RKO (cell line): ENCODE measurements at places on chromosomes 2 and 18.

DNA sequence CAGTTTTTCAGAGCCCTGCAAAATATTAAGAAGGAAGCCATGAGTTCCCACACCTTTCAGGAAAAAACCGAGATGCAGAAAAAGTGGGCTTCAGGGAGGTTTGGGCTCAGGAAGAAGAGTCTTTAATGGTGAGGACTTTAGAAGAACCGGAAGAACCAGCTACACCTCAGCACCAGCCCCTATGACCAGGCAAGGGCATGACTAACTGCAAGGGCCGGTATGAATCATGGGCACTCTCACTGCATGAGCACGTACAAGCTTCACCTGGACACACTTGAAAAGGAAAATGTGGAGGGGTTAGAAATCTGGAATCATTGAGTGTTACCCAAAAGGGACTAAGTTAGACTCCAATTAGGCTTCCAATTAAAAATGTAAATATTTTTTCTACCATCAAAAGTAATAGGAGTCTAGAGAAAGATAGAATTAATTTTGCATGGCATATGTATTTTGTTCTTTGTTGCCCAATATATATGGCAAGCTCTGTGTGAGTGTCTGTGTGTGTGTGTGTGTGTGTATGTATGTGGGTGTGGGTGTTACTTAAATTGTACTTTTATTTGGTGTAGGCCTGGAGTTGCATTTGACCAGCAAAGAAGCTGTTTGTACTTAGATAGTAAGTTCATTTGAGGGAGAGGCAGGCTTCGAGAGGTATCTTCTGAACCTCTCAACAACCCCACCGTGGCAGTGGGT is 66.5 kb upstream of the THUMPD2 start:
- peak; percentile 69 for DNase-seq

DNA sequence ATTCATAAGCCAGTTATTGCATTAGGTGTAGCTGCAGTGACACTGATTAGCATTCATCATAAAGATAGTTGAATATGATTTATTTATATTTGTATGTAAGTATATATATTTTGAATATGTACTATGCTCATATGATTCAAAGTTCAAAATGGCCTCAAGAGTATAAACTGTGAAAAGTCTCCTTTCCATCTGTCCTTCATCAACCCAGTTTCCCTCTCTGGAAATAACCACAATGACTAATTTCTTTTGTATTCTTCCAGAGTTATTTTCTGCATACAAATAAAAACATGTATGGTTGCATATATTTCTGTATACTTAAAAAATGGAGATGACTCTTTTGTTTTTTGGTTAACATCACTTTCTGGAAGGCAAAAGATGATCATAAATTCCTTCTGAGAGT is 95.2 kb downstream of the CAMKMT start:
- no peak for DNase-seq

DNA sequence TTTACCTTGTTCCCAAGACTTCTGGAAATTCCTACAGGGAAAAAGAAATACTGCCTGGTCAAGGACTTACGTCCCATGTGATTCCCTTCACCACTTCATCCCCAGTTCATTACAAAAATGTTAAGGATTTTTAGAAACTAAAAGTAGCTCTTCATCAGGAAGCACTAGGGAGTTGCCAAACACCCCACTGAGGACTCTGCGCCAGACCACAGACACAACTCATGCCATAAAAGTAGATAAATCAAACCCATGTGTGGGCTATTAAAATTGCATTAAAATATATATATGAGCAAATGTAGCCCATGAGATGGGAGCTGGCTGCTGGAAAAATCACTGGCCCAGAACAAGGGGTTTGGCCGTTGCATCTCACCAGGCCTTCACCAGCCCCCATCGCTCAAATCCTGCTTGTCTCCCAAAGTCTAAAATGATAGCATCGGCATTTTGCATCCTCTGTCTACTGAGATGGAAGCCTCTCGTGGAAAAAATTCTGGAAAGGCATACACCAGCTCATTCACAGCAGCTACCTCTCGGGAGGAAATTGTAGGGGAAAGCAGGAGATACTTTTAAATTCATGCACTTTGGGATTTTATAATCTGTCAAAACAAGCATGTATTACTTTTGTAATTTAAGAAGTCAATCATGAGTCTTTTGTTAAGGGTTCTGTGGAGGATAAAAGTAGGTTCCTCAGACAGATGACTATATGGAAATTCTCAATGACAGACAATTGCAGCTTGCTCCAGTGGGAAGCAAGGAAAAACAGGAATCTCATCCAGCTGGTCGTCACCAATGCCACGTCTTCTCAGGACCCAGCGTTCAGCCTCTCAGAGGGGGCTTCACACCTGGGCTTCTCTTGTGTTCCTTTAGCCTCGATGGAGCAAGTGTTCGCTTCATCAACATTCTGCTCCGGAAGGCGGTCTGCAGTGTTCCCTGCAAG is 113.9 kb downstream of the MREG start:
- no peak for DNase-seq

- no peak for DNase-seq
Measured at GRCh38 chr2:45851111-45851510, 199.6 kb downstream of the PRKCE start.

DNA sequence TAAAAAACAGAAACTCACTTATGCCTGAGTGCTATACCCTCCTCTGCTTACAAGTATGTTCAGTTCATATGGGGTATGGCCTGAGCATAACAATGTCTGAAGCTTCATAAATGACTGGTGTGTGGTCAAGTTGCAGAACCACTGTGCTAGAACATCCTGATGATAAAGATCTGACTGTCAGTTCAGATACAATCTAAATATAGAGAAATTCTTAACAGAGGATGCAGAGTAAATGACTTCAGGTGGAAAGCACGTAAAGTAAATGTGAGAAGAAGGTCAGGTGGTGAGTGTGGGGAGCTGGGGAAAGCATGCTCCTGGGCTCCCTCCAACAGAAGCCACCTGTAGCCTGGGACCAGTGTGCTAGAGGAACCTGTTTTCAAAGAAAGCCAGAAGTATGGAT is 926.2 kb downstream of the TSN start:
- no peak for DNase-seq

GRCh38 chr2:88090446-88091283 is 23.0 kb downstream of the SMYD1 start:
- DNase-seq = no peak
